Melanocyte of skin (primary cell): ENCODE measurements at places on chromosomes 2 and 18. TPM values are rescaled to one million over a fixed set of nuclear protein-coding genes. Genes with fewer than 3 reads are reported as not detected.

ALK gene
- 1.3 and 3.9 TPM in 2 replicates for total RNA-seq

LRP1B gene
- not detected in 2 replicates for total RNA-seq

INHBB gene
- total RNA-seq: not detected in 2 replicates

LAMA3 gene
- total RNA-seq: under 0.01 and 0.31 TPM in 2 replicates
